ENCODE measurements at places on chromosomes 2 and 18.

GRCh38 chr2:169897834-169898233, 70.6 kb downstream of the UBR3 start:
- DNase-seq: no peak

GRCh38 chr2:213016984-213017351, 134.4 kb downstream of the IKZF2 start:
- no peak for DNase-seq

DNA sequence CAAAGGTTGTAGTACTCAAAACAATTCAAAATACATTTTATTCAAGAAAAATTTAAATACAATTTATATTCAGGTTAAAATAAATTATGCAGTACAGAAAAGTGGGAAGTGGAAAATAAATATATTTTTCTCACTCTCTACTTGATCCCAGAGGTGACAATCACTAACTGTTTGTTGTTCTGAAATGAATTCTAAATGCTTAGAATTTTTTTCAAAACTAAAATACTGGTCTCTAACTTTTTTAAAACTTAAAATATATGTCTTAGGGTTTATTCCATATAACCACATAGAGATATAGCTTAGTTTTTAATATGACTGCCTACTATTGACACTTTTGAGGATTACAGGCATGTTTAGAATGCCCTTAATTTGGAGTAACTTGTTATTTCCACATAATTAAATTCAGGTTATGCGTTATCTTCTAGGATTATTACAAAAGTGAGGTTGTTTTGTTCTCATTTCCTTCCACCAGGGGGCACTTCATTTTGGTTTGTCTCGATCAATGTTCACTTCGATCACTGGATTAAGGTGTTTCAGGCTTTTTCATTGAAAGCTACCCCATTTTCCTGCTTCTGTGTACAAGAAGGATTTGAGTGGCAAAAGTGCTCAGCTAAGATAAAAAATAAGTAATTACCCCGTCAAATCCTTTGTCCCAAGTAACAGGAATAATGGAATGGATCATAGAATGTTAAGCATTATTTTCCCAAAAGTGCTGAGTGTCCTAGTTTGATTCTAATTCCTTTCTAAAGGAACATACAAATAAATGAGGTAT, 27.1 kb upstream of the TFPI start:
- DNase-seq: no peak

DNA sequence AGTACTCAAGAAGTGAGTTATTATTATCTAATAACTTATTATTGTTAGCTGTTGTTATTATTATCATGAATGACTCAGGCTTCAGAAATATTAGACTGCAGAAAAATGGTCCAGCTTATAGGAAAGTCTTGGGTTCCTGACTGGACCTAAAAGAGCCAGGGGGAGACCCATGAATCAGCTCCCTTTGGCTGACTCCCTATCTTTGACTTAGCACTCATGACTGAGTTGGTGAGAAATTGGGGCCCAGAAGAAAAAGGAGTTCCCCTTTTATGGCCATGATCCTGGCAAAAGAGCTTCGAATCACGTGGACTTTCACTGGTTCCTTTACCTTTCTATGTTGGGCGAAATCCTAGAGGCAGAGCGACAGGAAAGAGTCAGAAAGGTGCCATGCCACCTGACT, 145.8 kb downstream of the MYO3B start:
- no peak for DNase-seq

DNA sequence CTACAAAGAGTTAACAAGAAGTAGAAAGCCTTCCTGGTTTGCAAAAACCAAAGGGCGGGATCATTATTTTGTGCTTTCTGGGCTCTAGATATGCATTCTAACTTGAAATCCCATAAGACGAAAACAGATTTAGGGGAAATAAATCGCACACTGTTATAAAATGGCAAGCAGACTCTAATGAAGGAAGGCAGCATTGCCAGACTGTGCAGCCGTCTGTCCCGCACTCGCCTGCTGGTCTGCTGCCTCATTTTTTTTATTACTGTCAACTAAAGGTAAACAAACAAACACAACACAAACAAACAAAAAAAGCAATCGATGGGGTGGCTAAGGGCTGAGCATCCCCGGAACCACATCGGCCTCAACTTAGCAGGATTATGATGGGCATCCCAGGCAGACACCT, 24.4 kb downstream of the ZNF521 start:
- no peak for DNase-seq

- no peak for DNase-seq
Observed at GRCh38 chr18:69401226-69401971, 711 bp downstream of the DOK6 start.

DNA sequence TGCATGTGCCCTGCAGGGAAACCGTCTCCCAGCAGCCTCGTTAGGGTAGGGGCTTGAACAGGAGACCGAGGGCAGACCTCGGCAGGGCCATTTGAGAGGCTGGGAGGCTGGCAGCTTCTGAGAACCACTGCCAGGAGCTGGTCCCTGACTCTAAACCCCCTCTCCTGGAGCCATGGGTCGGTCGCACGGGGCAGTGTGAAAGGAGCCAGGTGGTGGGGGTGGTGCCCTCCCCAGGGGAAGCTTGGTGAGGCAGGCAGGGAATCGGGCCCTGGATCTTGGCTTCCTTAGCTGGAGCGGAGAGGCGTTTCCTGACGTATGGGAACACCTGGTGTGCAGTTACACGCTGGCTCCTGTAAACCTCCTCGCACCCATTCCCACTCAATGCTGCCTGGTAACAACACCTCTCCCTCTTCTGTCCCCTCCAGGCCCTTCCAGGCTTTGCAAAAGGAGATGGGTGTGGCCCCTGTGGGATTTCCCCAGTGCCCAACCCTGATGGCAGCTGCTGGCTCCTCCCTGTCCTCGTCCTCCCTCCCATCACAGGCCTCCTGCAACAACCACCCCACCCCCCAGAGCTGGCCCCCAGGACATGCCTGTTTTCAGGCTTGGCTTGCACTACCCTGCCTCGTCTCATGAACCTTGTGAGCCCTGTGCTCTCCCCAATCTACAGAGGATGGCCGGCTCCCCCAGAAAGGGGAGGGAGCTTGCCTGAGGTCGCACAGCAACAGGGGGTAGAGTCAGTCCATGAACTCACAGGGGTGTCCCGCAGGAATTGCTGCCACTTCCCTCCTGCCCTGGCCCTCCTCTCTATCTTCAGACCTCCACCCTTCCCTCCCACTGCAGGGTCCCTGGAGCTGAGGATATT, 24.4 kb downstream of the ADRA2B start:
- DNase-seq: no peak

- DNase-seq: no peak
Observed at GRCh38 chr2:138245310-138245709, 256.3 kb upstream of the SPOPL start.

GRCh38 chr18:50374753-50375391, at the start of gene SKA1:
Gene SKA1 (plus strand): TSS chr18:50375046. CDS start chr18:50375831, 785 bp downstream.
- peak; percentile 56 for DNase-seq

DNA sequence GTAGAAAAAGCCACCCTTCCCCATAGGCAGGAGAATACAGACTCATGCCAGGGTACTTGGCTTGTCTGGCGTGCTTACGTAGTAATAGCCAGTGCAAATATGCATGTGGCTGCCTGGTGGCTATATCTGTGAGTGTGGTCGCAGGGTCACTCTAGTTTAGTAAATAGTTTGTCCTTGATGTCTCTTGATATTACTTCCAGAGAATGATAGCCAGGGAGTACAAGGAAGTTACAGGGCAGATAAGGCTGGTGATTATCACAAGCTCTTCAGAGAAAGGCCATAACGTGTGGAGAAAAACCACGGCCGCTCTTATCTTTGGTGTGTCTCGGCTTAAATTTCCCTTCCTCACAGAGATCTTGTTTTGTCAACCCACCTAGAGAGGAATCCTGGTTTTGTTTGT, 54.3 kb upstream of the SLC39A10 start:
- DNase-seq: no peak

GRCh38 chr18:63881851-63882250, 5.7 kb upstream of the SERPINB2 start:
- DNase-seq: no peak

GRCh38 chr2:216385478-216385877, 13.2 kb upstream of the MARCHF4 start:
- no peak for DNase-seq

DNA sequence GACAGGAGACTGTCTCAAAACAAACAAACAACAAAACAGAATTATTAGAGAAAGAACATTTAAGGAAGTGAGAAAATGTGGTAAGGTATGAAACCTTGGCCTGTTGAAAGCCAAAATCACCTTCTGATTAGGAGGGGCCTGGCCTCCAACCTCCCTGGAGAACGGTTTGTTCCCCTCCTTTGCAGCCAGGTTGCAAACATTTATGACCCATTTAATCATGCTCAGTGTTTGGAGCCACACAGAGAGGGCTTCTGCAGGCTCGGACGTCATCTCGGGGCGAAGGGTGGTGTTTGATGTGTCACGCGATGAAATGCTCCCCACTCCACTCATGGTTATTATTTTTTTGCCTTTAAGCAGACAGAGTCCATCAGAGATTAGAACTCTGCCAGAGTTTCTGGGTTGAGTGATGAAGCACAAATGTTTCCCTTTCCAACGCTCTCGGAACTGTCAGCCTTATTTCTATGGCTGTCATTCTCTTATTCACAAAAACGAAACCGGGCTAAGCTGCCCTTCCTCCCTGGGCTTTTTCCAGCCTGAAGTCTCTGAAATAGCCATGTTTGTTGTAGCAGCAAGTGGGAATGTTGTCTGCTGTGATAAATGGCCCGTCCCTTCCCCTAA, 33.6 kb upstream of the ROCK2 start:
- no peak for DNase-seq

GRCh38 chr2:41111836-41112627, 660.1 kb upstream of the SLC8A1 start:
- no peak for DNase-seq

DNA sequence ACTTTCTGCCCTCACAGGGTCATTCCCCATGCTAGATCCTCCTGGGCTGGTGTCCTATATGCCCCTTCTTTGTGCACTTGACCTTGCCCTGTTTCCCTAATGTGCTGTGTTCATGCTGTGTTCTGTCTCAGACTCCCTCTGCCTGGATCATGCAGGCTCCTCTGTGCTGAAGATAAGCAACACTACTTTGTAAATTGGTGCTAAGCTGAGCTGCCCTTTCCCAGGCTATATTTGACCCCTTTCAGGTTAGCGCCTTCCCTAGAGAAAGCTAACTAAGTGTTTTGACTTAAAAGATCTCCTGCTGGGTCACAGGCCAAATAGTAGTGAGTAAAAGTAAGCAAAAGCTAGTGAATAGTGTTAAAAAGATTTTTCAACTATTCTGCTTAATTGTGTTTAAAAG, 257.2 kb upstream of the RGPD4 start:
- no peak for DNase-seq

DNA sequence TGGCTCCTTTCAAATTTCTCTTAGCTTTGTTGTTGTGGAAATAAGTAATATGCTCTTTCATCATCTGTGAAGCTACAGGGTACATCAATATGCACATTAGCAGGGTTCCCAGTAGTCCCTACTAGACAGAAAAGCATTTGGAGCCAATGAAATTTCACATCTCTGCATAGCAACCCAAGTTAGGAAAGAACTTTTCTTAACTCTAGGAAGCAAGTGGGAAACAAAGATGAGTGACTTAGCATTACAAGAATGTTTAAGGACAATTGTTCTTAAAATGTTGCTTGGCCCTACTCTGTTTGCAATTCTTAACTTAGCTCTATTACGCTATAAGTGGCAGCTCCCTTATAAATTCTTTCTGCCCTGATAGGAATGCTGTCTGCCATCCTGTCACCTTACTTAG, 39.6 kb downstream of the ZEB2 start:
- DNase-seq: peak; percentile 37

GRCh38 chr2:112183327-112184025, 45.3 kb downstream of the FBLN7 start:
- DNase-seq: no peak

DNA sequence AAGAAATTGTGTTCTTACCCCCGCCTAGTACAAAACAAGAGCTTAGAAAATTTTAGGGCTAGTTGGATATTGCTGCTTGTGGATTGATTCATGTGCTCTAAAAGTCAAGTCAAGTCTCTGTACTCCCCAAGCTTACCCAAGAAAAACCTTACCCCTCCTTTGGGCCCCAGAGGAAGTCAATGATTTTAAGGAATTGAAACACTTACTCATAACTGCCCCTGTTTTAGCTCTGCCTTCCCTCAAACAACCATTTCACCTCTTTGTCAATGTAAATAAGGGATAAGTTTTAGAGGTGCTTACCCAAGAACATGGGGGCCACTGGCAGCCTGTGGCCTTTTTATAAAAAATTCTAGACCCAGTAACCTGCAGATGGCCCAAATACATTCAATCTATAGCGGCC, 136.6 kb upstream of the RMP24 start:
- DNase-seq: no peak

GRCh38 chr2:222421626-222422025, 2.7 kb upstream of the SGPP2 start:
- no peak for DNase-seq

DNA sequence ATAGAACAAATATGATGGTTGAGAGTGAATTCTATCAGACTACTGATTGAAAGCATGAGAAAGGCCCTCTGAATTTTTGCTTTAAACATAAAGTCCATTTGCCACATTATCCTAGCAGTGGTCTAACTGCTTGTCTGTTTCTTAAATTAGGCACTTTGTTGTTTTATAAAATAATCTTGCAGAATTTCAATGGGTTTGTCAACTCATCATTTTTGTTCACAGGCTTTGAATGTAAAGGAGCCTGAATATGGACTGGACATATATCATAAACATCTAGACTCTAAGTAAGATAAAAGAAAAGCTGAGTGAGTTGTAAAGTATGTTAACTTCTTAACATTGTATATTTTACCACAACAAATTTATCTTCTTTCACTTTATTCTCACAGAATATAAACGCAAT, 845.9 kb downstream of the SUCLG1 start:
- no peak for DNase-seq

DNA sequence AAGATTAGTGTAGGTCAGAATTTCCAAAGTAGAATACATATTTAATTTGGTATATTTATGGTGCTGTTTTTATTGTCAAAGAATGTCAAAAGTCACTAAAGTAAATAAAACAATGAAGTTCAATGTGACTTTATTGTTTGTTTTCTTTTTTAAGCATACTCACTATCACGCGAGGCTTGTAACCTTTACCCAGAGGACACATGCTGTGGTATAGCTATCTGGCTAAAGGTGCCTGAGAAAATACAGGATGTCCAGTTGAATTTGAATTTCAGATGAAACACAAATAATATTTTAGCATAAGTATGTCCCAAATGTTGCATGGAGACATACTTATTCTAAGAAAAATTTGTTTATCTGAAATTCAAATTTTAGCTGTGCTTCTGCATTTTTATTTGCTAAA, 103.3 kb upstream of the KLF7 start:
- no peak for DNase-seq

GRCh38 chr2:201999279-201999678, 34.4 kb upstream of the FZD7 start:
- no peak for DNase-seq

- no peak for DNase-seq
Observed at GRCh38 chr2:42036413-42036812, 11.4 kb upstream of the PKDCC start.

- DNase-seq: no peak
Observed at GRCh38 chr18:6113650-6114049, 218.3 kb upstream of the TMEM200C start.

GRCh38 chr2:73970850-73971471, 13.7 kb upstream of the TET3 start:
- DNase-seq: no peak

- DNase-seq: no peak
Observed at GRCh38 chr2:105886029-105886454, 141.3 kb downstream of the NCK2 start.
